ENCODE measurements at places on chromosomes 5 and 9.

- peak; percentile 42 for DNase-seq
These were observed 28.2 kb upstream of the RPL26L1 start for GRCh38 chr5:172931001-172931536.

- DNase-seq, result no peak
These were observed 123.7 kb downstream of the C9orf50 start for GRCh38 chr9:129497005-129497812.

- DNase-seq, result no peak
These were observed at the start of gene ABCA2 for GRCh38 chr9:137027369-137028262. Gene ABCA2 (minus strand): TSS chr9:137028237. CDS start chr9:137028140, 97 bp downstream.

GRCh38 chr9:114289106-114289505, 33.8 kb upstream of the ORM1 start:
- DNase-seq, result no peak

GRCh38 chr9:70263421-70263820, 4.6 kb downstream of the SMC5 start:
- DNase-seq, result no peak

- DNase-seq, result no peak
These were observed 218.3 kb downstream of the FBXO4 start for GRCh38 chr5:42143361-42143760.

- DNase-seq, result no peak
These were observed 197.9 kb upstream of the ADAMTS16 start for GRCh38 chr5:4941957-4942830.

DNA sequence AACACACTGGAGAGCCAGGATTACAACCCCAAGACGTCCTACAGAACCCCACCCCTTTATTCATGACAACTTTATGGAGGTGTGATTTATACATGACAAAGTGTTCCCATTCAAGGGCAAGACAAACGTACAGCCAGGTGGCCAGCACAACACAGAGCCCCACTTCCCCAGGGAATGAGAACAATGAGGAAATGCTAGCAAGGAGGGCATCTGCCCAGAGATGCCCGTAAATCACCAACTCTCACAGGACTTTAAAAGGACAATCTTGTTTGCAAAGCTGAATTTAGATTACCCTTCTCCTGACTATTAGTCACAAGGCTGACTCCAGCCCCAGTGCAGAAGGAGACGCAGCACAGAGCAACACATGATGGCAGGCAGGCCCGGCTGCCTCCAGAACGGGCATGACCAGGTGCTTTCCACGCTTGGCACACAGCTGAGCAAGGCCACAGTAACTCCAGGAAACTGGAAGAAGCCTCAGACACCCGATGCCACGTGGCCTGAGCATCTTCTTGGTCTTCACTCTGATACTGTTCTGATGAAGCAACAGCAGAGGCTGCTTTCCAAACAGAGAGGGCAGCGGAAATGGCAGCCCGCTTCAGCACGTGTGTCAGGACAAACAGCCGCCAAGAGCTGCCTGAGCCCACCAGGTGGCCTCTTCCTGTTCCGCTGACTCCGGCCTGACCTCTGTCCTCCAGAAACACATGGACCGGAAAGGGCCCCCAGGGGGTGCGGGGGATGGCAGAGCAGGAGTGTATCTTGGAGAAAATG, 51.4 kb downstream of the ROR2 start:
- DNase-seq, result no peak

DNA sequence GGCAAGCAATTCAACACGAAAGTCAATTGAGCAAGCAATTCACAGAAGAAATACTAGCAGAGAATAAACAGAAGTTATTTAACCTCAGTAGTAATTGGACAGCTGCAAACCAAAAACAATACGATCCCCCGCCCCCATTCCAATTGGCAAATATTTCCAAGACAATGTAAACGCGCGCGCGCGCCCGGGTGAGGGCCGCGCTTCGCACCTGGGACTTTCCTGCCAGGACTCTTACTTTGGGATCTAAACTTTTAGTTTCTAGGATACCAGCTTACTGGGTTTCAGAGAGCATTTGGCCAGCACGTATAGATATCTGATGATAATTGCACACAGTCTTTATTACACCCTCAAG, 8.6 kb downstream of the RUFY1 start:
- no peak for DNase-seq

GRCh38 chr5:112061666-112062065, 304.7 kb upstream of the NREP start:
- no peak for DNase-seq

GRCh38 chr5:143153332-143154119, 250.0 kb downstream of the NR3C1 start:
- DNase-seq, result peak; percentile 75

DNA sequence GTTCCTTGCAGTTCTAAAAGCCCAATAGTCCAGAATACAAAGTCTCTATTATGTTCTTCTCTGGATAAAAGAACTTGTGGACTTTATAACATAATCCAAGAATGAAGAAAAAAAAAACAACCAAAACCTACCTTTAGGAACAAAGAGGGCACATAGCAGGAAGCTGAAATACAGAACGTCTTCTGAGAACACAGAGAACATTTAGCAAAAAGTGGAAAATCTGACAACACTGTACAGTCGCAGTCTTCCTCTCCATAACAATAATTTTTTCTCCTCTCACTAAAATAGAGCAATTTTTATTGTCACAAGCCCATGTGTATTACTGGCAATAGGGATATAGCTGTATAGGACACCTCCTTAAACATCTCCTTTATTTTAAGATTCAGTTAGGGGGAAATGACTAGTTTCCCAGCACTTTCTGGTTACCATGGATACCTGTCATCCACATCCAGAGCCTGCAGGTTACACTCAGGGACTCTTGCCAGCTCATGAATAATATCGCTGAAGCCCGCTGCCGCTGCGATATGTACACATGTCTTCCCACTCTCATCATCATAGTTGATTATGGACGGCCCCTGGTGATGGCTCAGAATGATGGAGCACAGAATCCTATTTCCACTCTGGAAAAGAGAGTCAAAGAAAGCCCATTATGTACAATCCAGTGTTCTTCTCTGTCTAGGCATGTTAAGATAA, 106.5 kb downstream of the ANKRD55 start:
- DNase-seq, result no peak

DNA sequence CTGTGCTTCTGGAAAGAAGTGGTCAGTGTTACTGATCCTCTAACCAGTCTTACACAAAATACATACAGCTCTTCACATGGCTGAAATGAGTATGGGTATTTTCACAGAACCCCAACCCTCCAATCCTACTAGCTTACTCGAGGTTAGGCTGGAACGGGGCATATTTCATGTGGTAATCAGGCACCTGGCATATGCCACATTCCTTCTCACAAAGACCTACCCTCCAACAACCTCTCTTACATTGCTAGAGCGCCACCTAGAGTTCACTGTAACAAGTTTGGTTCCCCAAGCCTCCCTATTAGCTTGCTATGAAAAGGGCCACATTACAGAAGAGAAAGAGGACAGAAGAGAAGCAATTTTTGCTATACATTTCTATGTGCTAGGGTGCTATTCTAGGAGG, 597.3 kb downstream of the PRELID2 start:
- DNase-seq, result no peak

GRCh38 chr9:114125476-114126013, 26.5 kb upstream of the KIF12 start:
- DNase-seq, result no peak

DNA sequence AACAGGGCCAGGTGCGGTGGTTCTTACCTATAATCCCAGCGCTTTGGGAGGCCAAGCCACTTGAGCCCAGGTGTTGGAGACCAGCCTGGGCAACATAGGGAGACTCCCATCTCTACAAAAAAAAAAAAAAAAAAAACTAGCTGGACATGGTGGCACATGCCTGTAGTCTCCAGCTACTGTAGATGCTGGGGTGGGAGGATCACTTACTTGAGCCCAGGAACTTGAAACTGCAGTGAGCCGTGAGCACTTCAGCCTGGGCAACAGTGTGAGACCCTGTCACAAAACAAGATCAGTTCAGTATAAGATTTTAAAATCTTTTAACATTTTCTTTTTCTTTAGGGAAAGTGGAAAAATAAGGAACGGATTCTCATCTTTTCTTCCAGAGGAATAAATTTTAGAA, 2.5 kb downstream of the BRIX1 start:
- no peak for DNase-seq

GRCh38 chr9:121192518-121192917, 9.2 kb downstream of the RAB14 start:
- no peak for DNase-seq

- DNase-seq, result no peak
These were observed 106.5 kb upstream of the EGFLAM start for GRCh38 chr5:38151878-38152277.

DNA sequence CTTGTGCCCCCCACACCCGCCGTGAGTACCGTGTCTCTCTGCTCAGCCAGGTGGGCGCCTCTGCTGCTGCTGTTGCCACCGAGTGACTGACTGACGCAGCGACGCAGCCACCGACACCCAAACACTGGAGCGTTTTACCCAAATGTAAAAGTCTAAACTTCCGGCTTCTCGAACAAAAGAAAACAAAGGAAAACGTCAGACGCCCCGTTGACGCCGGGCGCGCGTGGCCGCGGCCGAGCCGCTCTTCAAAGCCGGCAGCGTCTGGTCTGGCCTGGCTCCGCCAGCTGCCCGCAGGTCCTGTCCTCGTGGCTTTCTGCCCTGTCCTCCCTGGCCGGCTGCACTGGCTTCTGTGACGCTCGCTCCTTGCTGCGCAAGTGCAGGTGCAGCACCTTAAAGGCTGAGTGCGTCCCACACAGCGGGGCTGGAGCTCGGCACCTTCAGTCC, 41.4 kb upstream of the CLPTM1L start:
- DNase-seq, result no peak

DNA sequence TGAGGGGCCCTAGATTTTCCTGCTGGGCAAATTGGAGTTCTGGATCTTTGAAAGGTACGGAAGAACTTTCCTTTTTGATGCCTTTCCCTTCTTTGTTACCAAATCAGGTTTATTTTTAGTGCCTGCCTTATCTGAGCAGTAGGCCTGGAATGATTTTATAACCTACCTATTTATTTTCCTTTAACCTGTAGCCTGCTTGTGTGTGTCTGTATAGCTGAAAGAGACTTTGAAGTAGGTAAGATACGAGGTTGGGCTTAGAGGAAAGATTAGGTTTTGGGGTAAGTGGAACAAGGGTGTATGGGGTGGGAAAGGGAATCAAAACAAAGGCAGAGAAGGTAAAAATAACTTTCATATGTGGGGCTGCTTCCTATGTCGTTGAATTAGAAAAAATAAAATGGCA, 211.2 kb downstream of the CD180 start:
- DNase-seq, result no peak

DNA sequence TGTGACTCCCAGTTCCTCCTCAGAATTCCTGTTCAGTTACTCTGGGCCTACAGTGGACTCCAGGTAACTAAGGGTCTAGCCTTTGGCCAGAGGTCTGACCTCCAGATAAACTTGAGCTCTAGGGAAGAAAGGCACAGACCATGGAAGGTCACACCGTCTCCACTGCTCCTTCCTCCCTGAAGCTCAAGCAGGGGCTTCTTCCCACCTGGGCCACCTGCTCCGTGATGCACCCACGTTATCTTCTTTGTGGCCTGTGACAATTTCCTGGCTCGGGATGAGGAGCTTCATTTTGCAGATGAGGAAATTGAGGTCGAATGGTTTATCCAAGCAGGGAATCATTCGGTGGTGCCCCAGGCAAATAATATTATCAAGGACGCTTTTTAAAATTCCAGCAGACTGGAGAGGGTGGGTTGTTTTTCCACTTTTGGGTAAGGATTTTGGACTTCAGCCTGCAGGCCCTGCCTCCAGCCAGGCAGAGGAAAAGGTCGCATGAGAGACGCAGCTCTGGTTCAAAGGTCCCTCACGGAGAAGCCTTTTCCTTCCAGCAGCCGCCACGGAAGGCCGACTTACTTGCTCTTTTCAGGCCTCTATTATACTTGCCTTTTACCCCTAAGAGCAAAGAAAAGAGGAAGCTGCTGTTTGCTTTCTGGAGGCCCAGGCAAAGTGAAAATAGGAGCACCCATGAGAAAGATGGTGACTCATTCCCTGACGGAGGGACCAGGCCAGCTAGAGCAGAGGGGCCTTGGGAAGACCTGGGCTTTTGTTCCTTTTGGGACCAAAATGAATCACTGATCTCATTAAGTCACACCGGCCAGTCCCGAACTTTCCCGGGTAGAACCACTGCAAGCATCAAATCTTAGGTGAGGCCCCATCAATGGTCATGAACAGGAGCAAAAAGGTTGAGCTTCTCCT, 22.8 kb upstream of the DUSP1 start:
- DNase-seq, result no peak

GRCh38 chr9:68998812-68999211, 15.1 kb downstream of the PRKACG start:
- DNase-seq, result no peak

- DNase-seq, result no peak
These were observed 28.2 kb downstream of the DBH start for GRCh38 chr9:133664173-133665050.

DNA sequence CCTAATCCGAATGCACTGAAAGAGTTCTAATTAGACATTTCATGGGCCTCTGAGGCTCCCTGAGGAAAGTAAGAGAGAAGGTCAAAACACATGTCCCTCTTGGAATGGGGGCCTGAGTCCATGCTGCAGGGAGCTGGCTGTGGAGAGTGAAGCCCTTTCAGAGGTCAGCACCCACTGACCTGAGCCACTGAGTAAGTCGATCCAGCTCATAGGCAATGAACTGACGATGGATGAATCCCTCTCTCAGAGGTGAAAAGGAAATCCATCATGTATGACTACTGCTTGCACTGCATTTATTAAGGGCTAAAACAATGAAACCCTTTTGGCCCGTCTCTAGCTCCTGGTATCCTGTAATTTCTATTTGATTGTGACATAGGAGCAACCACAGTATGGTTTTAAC, 288.9 kb upstream of the VLDLR start:
- DNase-seq, result no peak

GRCh38 chr5:31731016-31731415, 92.1 kb downstream of the PDZD2 start:
- DNase-seq, result no peak

DNA sequence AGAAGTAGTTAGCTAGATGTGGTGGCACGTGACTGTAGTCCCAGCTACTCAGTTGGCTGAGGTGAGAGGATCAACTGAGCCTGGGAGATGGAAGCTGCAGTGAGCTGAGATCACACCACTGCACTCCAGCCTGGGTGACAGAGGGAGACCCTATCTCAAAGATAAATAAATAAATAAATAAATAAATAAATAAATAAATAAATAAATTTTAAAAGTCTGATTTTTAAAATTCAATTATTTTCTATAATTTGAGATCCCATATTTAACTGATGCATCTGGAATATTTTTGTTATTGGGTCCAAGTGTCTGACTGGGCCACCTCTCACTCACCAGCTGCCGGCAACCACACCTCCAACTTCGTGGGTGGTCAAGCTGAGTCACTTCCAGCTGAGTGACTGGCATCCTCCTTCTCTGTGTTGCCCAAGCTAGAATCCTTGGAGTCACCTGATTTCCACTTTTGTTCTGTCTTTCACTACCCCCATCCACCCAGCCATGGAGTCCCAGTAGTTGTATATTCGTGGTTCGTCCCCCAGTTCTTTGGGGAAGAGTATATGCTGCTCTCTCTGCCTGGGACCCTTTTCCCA, 70.9 kb downstream of the EGFLAM start:
- DNase-seq, result no peak
